Non-pigmented ciliary epithelial cell (primary cell): ENCODE measurements at places on chromosomes 3 and 15.

- DNase-seq: no peak
Observed at GRCh38 chr3:30996467-30996866, 102.0 kb upstream of the GADL1 start.

DNA sequence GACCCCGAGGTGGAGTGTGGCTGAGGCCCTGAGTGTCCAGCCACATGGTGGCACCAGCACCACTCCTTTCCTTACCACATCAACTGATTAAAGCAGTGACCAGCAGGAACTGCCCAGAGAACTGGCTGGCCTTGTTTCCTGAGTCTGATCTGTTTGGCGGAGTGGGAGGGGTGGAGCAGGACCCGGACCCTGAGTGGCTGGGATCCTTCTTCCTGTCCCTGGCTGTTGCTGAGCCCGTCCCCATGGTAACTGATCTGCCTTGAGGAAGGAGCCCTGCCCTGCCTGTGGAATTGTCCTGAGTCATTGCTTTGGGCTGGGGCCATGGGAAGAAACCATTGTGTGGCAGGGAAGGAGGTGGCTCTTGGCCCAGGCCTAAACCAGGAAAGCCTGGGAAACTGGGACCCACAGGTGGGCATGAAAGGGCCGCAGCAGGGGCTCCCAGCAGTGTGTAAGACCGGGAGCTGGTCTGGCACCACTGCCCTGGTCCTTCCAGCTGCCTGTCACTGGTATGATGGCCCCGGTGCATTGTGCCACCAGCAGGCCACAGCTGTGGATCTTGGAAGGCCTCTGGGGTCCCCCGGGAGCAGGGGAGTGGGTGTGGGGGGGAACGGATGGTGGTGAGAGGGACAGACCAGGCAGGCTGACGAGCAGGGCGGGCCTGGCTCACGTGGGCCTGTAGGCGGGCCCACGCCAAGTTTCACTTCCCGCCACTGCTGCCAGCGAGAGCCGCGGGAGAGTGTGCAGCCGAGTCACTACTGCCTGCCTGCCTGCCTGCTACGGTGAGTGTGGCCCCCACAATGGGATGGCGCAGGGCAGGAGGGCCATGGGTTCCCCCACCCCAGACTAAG is 19.2 kb downstream of the ATRIP start:
- DNase-seq: peak; percentile 99

GRCh38 chr15:39618063-39618823 is 37.4 kb downstream of the THBS1 start:
- DNase-seq: no peak

- DNase-seq: no peak
Observed at GRCh38 chr3:138740072-138740471, 94.7 kb downstream of the PIK3CB start.

GRCh38 chr15:28082891-28083684 is 16.0 kb downstream of the OCA2 start:
- DNase-seq: no peak

DNA sequence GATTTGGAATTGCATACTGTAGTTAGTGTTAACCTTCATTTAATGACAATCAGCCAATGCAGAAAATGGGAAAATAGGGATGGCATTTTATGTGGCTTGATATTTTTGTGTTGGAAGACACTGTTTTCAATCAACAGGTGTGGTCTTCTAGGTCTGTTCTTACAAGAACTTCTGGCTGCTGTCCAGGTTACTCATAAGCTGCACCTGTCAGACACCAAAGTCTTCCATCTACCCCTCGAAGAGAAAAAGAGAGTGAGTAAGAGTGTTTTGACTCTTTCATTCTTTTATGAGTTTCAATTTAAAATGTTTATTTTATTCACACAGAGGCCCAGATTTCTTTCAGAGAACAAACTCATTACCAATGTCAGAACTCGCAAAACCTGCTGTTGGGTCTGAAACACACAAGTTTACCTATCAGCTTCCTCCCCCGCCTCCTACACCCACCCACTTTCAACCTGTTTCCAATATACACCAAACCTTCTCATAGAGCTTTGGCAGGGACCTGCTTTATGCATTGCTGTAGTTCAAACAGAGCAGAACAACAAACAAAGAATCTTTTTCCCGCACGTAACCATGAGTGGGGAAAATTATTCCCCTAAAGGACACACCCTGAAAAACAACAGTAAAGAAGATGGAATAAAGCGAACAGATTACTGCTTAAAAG is 767.7 kb upstream of the ALCAM start:
- no peak for DNase-seq

DNA sequence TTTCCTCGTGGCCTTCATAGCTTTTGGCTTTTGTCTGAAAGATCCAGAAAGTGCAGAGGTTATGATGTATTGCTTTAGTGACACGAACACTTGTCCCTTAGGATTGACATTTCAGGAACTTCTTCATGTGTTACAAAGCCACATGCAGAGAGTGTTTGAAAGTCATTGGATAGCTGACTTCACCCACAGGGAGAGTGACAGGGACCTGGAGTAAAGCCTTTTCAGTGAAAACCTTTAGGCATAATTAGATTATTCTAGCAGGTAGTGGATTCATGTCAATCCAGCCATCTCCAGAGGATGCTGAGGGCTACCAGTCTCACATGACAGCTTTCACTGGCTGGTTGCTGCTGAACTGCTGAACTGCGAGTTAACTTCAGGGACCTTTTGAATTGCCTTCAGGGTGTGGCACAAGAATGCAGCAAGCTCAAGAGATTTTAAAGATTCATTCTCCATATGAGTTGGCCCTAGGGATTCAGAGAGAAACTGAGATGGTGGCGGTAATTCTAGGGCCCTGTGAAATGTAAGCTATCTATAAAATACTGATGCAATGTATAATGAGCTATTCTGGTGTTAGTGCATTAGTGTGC is 267.0 kb upstream of the GOLIM4 start:
- DNase-seq: no peak

DNA sequence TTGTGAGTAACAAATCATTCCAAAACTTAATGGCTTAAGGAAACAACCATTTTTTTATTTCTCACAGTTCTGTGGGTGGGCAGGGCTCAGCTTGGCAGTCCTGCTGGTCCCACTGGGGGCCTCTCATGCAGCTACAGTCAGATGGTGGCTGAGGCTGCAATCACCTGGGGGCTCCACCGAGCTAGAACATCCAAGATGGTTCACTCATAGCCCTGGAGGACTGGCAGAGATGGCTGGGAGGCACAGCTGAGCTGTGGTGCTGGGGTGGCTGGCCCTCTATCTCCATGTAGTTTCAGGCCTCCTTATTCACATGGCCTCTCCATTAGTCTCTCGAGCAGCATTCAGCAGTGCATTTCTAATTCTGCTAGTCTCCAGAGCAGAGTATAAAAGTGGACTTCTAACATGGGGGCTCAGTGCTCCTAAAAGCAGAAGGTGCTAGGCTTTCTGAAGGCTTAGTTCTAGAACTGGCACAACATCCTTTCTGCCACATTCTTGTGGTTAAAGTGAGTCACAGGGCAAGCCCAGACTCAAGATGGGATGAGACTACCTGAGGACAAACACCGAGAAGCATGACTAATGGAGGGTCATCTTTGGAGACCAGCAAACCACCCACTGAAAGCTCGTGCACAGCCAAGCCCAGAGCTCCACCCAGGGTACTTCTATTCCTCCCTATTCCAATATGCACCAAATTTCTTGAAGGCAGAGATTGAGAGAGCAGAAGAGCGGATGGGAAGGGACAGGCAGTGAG is 6.3 kb downstream of the CAV3 start:
- peak; percentile 40 for DNase-seq

GRCh38 chr3:114834175-114834940 is 312.7 kb downstream of the ZBTB20 start:
- no peak for DNase-seq

GRCh38 chr3:127775398-127776109 is 46.8 kb downstream of the MGLL start:
- DNase-seq: no peak

GRCh38 chr15:49692514-49693090 is 71.8 kb downstream of the DTWD1 start:
- DNase-seq: no peak

- no peak for DNase-seq
Observed at GRCh38 chr15:91150502-91151160, 50.6 kb downstream of the SV2B start.

DNA sequence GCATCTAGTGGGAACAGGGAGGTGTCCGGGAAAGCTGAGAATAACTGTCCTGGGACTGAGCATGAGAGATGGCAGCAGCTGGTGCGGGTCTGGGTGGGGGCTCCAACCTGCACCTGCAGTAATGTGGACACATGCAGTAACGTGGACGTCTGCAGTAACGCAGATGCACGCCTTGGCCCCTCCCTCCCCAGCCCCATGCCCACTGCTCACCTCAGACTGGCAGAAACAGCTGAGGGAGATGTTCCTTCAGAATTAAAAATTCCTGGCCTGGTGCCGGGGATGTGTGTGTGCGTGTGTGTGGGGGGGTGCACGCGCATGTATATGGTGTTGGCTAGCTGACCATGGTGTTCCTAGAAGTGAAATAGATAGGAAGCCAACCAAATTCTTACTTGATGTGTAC is 86.7 kb upstream of the OXTR start:
- DNase-seq: no peak

GRCh38 chr15:31488437-31489204 is 162.0 kb downstream of the KLF13 start:
- peak; percentile 66 for DNase-seq

DNA sequence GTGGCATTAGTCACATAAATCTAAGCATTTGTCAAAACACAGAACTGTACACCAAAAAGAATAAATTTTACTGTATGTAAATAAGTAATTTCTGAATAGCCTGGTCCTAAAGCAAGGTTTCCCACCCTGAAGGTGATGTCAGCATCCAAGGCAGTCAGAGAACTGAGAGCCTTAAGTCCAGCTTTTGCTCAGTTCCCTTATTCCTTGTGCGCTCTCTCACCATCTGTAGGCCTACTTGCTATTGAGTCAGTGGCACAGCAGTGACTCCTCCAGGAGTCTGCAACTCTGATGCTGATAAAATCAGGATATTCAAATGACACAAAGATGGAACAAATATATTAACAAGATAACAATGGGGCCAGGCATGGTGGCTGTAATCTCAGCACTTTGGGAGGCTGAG is 22.3 kb downstream of the VPS39 start:
- no peak for DNase-seq

DNA sequence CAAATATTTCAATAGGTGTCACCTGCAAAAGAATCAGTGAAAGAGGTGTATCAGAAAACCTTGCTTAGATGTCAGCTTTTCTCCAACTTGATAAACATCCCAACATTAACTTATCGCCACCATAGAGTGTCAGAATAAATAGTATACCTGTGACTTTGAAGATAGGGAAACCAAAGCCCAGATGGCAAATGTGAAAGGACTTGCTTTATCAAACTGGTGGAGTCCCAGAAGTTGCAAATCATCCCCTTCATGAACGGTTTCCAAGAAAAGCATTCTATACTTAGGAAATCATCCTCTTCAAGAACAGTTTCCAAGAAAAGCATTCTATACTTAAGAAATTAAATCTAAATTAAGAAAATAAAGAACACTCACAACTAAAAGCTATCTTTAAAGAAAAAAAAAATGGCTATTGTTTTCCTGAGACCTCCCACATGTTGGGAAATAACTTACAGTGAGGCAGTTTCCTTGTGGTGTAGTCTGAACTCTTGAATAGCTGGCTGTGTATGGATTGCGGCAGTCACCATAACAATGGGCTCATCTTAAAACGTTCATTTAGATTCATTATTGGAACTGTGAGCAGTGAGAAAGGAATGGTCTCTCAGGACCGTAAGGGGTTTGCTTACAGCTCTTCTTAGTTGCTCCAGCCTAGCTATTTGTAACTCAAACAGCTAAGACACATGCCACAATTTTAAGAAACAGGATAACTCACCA is 56.5 kb downstream of the GHSR start:
- no peak for DNase-seq

DNA sequence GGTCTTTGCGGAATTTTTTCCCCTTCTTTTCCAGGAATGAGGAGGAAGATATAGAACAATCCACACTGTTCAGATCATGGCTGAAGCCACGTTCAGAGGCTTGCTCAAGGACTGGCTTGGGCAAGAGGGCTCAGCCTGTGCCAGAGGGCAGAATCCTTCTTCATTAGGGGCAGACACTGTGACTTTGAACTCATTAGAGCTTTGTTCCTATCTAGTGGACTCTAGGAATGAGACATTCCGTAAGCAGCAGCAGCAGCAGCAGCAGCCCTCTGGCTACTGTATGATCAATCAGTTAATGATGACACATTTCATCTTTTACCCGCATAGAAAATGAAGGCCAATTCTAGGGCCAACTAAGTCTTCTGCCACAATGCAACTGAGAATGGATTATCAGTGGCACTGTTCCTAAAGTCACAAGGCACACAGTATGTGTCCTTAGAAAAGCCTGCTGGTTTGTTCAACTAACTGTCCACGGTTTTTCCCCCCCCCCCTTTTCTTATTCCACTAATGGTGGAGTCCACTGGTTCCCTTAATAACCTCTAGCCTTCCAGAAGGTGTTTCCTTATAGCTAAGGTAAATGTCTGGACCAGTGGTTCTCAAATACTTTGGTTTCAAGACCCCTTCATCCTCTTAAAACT is 1.7 kb upstream of the RAB8B start:
- DNase-seq: no peak

GRCh38 chr3:177203689-177204395 is 6.6 kb upstream of the TBL1XR1 start:
- DNase-seq: no peak

GRCh38 chr3:77323626-77324025 is 283.7 kb downstream of the ROBO2 start:
- DNase-seq: no peak

GRCh38 chr3:133964547-133964946 is 65.2 kb downstream of the SLCO2A1 start:
- no peak for DNase-seq

GRCh38 chr15:60932051-60932915 is 296.8 kb downstream of the RORA start:
- no peak for DNase-seq

DNA sequence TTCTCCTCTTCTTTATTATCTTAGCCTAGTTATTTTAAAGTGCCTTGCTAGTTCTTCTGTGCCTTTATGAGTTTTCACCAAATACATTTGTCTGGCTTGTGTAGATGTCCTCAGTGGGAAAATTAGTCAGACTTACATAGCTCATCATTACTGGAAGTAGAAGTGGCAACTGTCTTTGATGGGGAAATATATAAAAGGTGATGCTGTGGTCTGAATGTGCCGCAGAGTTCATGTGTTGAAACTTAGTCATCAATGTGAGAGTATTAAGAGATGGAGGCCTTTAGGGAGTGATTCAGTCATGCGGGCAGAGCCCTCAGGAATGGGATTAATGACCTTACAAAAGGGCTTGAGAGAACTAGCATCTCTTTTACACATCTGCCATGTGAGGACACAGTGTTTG is 6.4 kb upstream of the ERICH6 start:
- no peak for DNase-seq

GRCh38 chr15:63920504-63921175 is 86.9 kb upstream of the HERC1 start:
- no peak for DNase-seq
